ENCODE measurements at places on chromosomes 16 and 17.

DNA sequence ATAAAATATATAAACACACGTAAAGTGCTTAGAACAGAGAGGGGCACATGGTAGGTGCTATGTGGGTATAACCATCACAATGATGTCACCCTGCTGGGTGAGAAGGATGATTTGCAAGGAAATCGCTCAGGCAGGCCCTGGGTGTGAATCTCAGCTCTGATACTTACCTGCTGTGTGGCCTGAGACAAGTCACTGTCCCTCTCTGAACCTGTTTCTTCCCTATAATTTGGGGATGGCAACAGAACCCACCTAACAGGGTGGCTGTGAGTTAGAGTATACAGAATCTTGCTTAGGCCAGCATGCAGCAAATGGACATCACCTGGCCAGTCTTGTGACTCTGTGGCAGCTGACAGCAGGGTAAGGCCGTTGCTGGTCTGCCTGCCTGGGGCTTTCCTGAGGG lies 36.6 kb upstream of the ALKBH5 start:
- no peak for DNase-seq

DNA sequence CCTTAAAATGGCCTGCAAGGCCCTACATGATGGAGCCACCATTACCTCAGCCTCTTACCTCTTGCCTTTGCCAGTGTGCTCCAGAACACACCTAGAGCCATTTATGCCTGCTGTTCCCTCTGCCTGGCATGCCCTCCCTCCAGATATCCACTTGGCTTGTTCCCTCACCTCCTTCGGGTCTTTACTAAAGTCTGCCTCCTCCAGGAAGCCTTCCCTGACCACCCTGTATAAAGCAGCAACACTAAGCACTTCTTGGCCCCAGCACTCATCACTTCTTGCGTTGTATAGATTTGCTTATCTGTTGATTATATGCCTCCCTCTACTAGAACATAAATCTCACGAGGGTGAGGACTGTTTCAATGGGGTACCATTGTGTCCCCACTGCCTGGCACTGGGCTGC lies 25.3 kb downstream of the ANKRD40 start:
- no peak for DNase-seq

- no peak for DNase-seq
Measured at GRCh38 chr16:76287466-76287865, 10.3 kb downstream of the CNTNAP4 start.

GRCh38 chr16:88649195-88649923 lies 1.5 kb downstream of the CYBA start:
- DNase-seq, result peak; percentile 73

GRCh38 chr17:35116845-35117244 lies 2.8 kb downstream of the RAD51D start:
- DNase-seq, result no peak

DNA sequence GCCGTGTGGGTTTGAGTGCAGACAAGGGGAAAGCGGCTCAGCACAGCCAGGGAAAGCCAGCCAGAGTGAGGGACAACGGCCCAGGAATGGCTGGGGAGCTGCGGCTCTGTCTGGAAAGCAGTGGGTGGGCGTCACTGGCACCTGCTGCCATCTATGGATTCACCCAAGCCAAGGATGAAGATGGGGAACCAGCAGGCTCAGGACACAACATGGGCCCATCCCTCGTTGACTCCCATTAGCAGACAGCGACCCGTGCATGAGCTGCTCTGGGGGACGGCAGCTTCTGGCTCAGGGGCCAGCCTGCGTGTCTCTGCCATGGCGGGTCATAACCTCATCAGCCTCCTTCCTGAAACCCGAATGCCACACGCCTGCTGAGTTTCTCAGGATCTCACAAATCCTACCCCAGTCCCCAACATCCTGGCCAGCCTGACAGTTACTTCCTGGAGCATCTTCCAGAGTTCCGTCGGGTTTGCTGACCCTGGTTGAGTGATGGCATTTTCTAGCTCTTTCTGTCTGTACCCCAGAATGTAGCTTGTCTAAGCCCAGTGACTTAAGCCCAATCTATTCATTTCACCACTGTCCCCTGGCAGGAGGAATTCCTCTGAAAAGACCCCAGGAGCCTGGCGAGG lies 50.7 kb downstream of the SLC7A5 start:
- DNase-seq, result no peak

GRCh38 chr16:86510465-86511261 lies at the start of gene FOXF1:
Gene FOXF1, plus strand, starts transcription at chr16:86510527. Its CDS starts 43 bp downstream, at chr16:86510570.
- DNase-seq, result no peak
